ENCODE measurements at places on chromosomes 2 and 18. TPM values are rescaled to one million over a fixed set of nuclear protein-coding genes. Genes with fewer than 3 reads are reported as not detected.

GAREM2 gene
- total RNA-seq, result 0.83 TPM

LIMS2 gene
- total RNA-seq, result 97.1 TPM

DCDC2C gene
- total RNA-seq, result not detected

GLS gene
- total RNA-seq, result 77.4 TPM

CCDC74A gene
- total RNA-seq, result 1.6 TPM

SPC25 gene
- total RNA-seq, result 0.40 TPM

CEP192 gene
- total RNA-seq, result 27.5 TPM

G6PC2 gene
- total RNA-seq, result not detected

EFHD1 gene
- total RNA-seq, result 44.8 TPM

MOGAT1 gene
- 0.56 TPM for total RNA-seq

SULT1C3 gene
- total RNA-seq, result not detected

SLC4A5 gene
- total RNA-seq, result 0.36 TPM

C2orf78 gene
- not detected for total RNA-seq

ALPG gene
- total RNA-seq, result not detected

KLF7 gene
- 36.3 TPM for total RNA-seq

DPYSL5 gene
- not detected for total RNA-seq

SLC4A3 gene
- total RNA-seq, result 249 TPM

CIDEA gene
- total RNA-seq, result 0.39 TPM

NGEF gene
- total RNA-seq, result 0.57 TPM

CSRNP3 gene
- total RNA-seq, result 5.5 TPM

TMEM169 gene
- total RNA-seq, result 0.57 TPM

NOTO gene
- total RNA-seq, result not detected

SULT1C2 gene
- 2.9 TPM for total RNA-seq

ST6GAL2 gene
- 0.40 TPM for total RNA-seq

AQP12A gene
- total RNA-seq, result not detected

GTF2A1L gene
- total RNA-seq, result not detected

DRC1 gene
- not detected for total RNA-seq

CRYBA2 gene
- total RNA-seq, result not detected

BZW1 gene
- 87.3 TPM for total RNA-seq

ALPP gene
- total RNA-seq, result not detected

TDRD15 gene
- total RNA-seq, result 0.05 TPM

NIFK gene
- 31.0 TPM for total RNA-seq

RIT2 gene
- total RNA-seq, result not detected

CLEC4F gene
- 0.27 TPM for total RNA-seq

KCNG2 gene
- not detected for total RNA-seq

RNF125 gene
- 4.0 TPM for total RNA-seq

CERKL gene
- not detected for total RNA-seq

PSMA8 gene
- total RNA-seq, result 0.16 TPM

ANKRD53 gene
- 0.28 TPM for total RNA-seq

CD8B2 gene
- total RNA-seq, result not detected

DNER gene
- total RNA-seq, result 2.5 TPM

ACMSD gene
- not detected for total RNA-seq

RPRM gene
- not detected for total RNA-seq

IL1RL2 gene
- not detected for total RNA-seq

UGT1A5 gene
- total RNA-seq, result not detected

ALLC gene
- total RNA-seq, result not detected

MSH2 gene
- 11.6 TPM for total RNA-seq

TLX2 gene
- not detected for total RNA-seq

TNFRSF11A gene
- total RNA-seq, result 0.16 TPM

CFC1 gene
- total RNA-seq, result not detected
